ENCODE measurements at places on chromosomes 6 and 20. TPM values are rescaled to one million over a fixed set of nuclear protein-coding genes. Genes with fewer than 3 reads are reported as not detected.

The FBXO9 gene
- 37.9 TPM for total RNA-seq

The TXLNB gene
- 0.52 TPM for total RNA-seq

The MOCS3 gene
- total RNA-seq: 3.8 TPM

The BIRC7 gene
- 0.21 TPM for total RNA-seq

The PLG gene
- not detected for total RNA-seq

The ATP9A gene
- total RNA-seq: 2.3 TPM

The ROMO1 gene
- total RNA-seq: 26.1 TPM

The CEP85L gene
- 75.5 TPM for total RNA-seq

The PGC gene
- total RNA-seq: 0.10 TPM

The CNR1 gene
- total RNA-seq: 0.42 TPM
